ENCODE measurements at places on chromosomes 2 and 18.

GRCh38 chr18:269480-270095 lies 1.7 kb upstream of the THOC1 start:
- no peak for DNase-seq

DNA sequence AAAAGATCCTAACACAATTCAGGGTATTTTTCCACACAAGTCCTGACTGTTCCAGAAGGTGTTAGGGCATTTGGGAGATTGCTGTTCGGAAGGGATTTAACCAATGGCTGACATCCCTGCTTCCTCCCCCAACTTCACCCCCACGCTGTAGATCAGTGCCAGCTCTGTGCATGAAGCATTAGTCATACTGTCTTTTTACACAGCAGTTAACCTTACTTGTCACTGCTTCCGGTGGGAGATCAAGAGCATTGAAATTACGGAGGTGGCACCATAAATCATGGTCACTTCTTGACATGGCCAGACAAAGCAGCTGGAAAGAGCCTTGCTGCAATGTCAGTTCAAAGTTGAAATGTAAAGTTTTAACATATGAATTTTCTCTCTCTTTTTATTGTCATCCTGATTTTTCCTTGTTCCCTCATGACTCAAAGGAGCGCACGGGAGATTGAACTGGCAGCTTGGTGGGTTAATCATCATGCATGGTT lies 70.2 kb downstream of the HRH4 start:
- DNase-seq, result no peak

DNA sequence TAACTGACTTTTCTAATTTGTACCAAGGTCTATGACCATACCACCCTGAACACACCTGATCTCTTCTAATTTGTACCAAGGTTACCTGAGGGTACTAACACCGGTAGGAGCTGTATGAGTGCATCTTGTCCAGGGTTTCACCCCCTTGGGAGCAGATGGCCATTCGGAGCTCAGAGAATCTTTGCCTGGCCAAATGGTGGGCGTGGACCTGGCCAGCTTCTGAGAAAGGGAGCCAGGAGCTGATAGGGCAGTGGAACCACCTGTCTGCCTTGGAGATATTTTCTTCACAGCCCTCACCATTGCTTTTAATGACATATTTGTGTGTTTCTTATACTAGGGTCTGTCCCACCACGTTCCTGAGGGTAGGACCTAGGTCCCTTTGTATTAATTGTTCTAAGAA lies 188.9 kb downstream of the LDLRAD4 start:
- no peak for DNase-seq

DNA sequence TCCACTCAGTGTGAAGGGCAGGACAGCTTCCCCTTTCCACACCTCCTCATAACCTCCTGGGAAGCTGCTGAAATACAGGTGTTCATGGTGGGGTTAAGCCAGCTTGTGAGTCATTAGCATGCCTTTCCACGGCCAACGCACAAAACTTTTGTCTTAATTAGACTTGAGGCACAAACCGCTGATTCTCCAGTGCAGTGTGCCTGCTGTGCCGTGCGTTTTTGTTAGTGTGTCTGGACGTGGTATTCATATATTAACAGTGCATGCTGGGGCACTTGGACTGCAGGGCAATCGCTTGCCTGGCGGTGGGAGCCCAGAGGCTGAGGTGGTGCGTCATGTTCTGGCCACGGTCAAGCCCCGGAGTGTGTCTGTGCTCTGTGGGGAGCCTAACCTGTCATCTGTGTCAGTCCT lies 156.2 kb downstream of the SH3RF3 start:
- DNase-seq, result no peak

- no peak for DNase-seq
Measured at GRCh38 chr2:18427762-18428161, 132.7 kb downstream of the RDH14 start.

GRCh38 chr2:134275058-134275862 lies 21.4 kb downstream of the MGAT5 start:
- DNase-seq, result no peak

- no peak for DNase-seq
Measured at GRCh38 chr18:35500113-35500512, 2.4 kb upstream of the INO80C start.

DNA sequence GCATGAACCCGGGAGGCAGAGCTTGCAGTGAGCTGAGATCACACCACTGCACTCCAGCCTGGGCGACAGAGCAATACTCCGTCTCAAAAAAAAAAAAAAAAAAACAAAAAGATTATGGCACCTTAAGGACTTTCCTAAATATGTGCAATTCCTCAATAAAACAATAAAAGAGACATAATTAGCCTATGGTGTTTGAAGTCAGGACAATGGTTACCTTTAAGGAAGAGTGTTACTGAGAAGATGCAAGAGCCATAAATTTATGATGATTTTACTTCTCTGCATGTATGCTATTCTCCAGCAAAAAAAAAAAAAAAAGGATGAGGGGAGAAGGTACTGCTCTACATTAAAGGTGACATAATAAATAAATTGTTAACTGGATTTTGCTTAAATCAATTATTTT lies 208.2 kb upstream of the STK17B start:
- DNase-seq, result no peak

GRCh38 chr18:76605341-76605929 lies 110.4 kb upstream of the ZNF516 start:
- no peak for DNase-seq

- DNase-seq, result no peak
Measured at GRCh38 chr2:6159606-6160005, 467.4 kb downstream of the SOX11 start.

GRCh38 chr2:41410011-41410410 lies 637.8 kb upstream of the PKDCC start:
- DNase-seq, result no peak

DNA sequence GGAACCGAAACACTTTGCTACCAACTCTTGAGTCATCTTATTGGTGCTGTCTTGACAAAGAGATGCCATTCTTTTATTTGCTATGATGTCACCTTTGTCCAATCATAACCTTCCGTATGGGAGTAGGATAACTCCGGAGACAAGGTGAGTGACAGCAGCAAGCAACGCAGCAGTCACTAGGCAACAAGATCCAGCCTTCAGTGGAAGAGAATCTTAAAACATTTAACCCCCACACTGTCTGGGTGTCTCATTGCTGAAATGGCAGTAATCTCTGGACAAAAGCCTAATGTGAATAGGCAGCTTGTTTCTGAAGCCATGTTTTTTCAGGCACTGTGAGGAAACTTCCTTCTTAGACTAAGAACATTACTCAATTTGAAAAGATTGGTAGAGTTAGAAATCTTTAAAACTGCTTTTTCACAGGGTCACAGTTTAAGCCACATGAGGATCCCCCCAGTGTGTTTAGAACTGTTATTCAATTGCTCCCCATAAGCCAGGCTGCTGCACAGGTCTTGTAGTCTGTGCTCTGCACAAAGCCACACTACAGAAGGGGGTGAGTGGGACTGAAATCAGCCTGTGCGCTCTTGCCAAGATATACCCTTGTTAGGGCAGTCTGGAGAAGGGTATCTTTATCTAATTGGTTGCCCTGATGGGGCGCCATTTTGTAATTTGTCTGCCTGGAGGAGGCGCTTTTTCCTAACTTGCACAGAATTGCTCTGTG lies 131.5 kb upstream of the STON1 start:
- DNase-seq, result no peak

DNA sequence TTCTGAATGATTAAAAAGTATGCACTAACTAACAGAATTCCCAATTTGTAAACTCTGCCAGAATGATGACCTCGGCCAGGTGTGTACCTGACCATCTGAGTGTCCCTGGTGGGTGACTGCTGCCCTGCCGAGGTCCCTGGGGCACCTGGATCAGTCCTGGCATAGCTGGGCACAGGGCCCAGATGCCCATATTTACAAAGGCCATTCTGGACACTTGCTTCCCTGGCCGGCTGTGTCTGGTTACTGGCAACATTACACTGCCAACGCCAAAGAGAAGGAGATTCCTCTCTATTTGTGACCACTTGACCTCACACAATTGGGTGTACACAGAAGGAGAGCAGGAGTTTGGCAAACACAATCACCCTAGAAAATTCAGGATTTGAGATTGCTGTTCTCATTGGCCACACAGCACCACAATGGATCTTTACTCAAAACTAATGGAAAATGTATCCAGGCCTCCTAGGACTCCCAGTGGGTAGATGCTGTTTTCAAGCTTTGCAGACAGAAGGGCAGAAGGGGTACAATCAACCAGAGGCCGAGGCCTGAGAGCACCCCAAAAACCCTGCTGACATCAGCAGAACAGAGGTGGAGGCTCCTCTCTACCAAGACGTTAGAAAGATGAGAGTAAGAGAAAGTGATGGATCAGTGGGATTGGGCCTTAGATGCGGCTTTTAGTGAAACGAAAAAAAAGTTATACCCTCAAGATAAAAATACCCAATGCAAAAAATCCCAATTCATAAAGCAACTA lies 58.3 kb upstream of the PXDN start:
- DNase-seq, result no peak

DNA sequence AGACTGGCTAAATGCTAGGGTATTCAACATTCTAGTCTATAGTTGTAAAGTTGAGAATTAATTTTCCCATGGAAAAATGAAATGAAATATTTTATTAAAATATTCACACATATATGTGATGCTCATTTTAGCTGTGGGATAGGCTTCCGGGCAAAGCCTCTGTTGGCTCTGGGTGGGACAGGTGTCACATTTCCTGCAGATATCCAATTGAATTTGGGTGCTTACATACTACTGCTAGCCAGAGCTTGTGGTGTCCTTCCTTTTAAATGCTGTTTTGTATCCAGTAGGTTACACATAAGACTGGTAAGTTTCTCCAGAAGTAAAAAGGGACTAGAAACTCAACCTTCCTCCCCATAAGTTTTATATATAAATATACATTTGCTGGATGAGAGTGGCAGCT lies 73.8 kb downstream of the RPRM start:
- no peak for DNase-seq

DNA sequence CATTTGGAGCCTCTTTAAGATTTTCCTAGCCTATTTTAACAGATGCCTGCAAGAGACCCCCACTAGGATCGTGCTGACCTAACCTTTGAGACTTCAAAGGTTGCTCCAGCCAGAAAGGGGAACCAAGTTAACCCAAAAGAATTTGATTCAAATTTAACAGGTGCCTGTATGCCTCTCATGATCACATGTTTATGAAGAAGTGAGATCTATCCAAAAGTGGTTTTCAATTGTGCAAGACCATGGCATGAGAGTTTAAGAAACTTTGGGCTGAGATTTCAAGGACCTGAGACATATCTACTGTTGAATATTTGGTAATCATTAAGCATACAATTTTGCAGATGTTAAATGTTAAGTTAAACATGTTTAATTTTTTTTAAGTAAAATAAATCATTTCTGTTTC lies 1.3 kb upstream of the RSAD2 start:
- no peak for DNase-seq

GRCh38 chr2:134197445-134197844 lies 56.4 kb upstream of the MGAT5 start:
- no peak for DNase-seq

- no peak for DNase-seq
Measured at GRCh38 chr2:185990861-185991525, 252.4 kb downstream of the FSIP2 start.

DNA sequence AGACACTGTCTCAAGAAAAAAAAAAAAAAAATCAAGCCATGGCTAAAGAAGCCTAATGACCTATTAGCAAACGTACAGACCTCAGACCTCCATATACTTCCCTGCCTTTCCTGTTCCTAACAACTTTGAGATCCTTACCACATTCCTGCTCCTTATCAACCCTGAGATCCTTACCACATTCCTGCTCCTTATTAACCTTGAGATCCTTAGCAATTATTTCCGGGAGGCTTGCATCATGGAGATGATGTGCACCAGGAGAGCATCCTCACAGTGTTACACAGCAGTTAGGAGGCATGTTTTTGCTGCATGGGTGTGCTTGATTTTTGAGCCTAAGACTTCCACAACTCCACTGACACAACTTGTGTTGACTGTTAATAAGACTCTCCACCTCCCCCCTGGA lies 54.6 kb upstream of the RASGRP3 start:
- no peak for DNase-seq

DNA sequence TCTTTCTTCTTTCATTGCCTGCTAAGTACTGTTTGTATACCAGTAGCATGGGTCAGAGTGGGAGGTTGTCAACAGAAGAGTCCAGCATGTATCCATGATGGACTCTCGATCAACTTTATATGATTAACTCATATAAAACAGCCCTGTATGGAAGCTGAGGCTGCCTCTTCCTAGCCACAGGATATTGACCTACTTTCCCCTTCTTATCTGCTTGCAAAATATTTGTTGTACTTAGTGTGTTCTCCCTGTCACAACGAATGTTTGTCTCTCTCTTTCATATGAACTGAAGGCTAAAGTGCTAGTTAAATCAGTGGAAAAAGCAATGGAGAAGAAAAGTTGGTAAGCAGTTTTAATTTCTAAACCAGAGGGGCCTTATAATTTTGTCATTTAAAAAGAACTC lies 17.8 kb downstream of the MYO1B start:
- no peak for DNase-seq

DNA sequence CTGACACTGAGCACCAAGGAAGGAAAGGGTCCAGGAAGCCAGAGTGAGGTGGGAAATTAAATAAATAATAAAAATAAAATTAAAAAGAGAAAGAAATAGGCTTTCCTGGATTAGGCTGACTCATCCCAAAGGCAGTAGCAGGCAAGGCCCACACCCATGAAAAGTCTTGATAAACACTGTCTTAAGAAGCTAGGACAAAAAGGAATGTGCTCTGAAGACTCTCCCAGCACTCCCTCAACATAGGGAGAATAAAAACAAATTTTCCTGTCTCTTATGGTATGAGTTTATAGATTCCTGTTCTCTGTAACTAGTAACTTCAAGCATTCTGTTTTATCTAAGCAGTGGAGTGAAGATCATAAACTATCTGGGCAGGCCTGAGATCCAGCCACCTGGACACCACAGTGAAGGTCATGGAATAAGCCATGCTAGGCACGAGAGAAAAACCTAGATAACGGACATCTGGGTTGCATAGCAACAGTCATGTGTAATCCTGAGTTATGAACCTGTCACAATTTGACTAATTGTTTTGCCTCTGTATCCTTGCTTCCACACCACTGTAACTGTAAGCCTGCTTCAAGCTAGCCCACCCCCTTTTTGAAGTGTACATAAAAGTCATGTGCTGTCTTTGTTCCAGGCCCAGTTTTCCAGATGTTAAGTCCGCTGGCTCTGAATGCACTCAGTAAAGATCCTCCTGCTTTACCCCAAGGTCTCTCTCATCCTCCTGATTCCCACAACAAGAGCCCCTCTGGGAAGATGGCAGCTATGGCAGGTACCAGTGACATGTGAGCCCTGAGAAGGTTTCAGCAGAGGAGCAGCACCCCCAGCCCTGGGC lies 107.8 kb downstream of the NDUFA10 start:
- no peak for DNase-seq

GRCh38 chr2:12727065-12727464 lies 10.3 kb downstream of the TRIB2 start:
- DNase-seq, result no peak

GRCh38 chr2:118970396-118971135 lies 28.6 kb downstream of the MARCO start:
- DNase-seq, result no peak

DNA sequence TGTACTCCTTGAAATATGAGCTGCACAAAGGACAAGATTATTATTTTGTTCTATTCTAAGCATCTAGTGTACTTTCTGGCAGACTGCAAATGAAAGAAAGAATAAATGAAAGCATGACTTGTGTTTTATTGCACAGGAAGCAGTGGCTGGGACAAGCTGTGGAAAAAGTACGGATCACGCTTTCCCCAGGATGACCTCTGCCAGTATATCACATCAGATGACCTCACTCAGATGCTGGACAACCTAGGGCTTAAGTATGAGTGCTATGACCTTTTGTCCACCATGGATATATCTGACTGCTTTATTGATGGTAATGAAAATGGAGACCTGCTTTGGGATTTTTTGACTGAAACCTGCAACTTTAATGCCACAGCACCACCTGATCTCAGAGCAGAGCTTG lies 49.4 kb downstream of the HNMT start:
- no peak for DNase-seq

GRCh38 chr2:44118257-44118656 lies 50.4 kb upstream of the PPM1B start:
- no peak for DNase-seq

Data from CD4-positive, alpha-beta memory T cell (primary cell).